ENCODE measurements at places on chromosomes 3 and 15.

GRCh38 chr3:105781871-105782270 lies 86.9 kb downstream of the CBLB start:
- no peak for DNase-seq

GRCh38 chr15:67840749-67841512 lies 1.1 kb upstream of the RNU6-1 start:
- no peak for DNase-seq

- DNase-seq = no peak
These were observed 284.2 kb upstream of the TPM1 start for GRCh38 chr15:62758126-62758951.

DNA sequence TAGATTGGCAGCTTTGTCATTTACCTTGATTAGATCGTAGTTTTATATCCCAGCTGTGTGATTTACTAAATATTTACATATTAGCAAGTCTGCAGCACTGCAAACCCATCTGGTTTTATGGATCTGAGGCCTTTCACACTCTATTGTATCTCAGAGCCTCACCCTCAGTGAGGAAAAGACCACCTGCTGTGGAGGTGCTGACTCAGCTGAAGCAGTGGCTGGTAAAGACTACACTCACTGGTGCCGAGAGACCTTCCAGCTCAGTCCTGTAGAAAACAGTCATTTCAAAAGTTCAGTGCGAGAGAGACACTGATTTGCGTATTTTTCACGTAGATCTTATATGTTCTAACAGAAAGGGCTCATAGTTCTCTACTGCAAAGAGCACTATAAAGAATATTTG lies 307.8 kb upstream of the TPM1 start:
- no peak for DNase-seq

DNA sequence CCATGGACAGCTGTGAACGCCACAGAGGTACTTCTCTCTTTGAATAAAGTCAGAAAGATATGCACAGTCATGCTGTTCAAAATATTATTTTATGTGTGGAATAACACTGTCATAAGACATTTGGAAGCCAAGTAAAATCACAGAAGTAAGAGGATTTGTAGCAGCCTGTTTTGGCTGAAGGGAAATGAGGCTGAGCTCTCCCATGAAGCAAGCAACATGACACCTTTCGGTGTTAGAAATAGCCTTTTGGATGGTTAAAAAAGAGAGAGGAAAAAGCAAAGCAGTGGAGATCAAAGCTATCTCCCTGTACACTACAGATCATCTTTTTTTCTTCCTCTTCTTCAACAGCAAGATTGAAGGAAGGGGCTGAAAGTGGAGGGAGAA lies 755.3 kb downstream of the ROBO1 start:
- DNase-seq = no peak

GRCh38 chr3:25027650-25028049 lies 400.4 kb upstream of the RARB start:
- DNase-seq = no peak

DNA sequence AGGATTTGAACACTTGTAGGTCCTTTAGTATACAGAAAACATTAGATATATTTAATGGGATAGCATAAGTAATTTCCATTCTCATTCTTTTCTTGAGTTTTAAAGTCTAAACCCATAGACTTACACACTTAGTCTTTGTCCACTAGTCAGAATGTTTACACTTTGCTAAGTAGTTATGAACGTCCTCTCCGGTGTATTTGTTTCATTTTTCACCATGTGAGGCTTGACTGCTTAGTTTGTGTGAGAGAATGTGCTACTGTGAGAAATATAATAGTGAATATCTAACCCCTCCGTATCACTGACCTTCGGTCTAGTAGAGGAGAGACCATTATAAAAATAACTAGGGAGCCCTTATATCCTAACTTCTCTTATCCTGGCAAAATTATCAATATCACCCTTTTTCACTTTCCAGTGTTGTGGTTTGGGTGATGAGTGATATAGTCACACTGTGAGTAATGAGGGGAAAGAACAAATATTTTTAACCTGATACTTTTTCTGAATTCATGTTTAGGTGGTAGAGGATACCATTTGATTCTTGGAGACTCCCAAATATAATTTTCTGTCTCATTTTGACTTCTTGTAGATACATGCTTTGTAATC lies 122.4 kb downstream of the UBE2E2 start:
- no peak for DNase-seq

- DNase-seq = no peak
These were observed 565 bp upstream of the ZNF621 start for GRCh38 chr3:40524222-40524567.

DNA sequence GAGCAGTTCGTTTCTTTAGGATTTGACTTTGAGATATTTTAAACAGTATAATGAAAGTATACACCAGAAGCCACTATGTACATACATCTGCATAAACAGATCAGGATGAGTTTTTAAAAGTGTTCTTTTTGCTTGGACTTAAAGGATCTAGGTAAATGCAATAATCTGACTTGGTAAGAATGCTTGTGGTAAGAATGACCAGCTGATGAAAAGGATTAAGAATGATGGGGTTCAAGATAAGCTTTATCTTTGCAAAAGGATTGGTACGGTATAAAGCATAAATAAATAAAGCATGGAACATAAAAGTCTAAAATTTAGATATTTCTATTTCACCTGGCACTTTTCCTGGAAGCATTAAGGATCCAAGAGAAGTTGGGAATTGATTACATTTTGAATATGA lies 9.8 kb upstream of the MME start:
- DNase-seq = no peak

DNA sequence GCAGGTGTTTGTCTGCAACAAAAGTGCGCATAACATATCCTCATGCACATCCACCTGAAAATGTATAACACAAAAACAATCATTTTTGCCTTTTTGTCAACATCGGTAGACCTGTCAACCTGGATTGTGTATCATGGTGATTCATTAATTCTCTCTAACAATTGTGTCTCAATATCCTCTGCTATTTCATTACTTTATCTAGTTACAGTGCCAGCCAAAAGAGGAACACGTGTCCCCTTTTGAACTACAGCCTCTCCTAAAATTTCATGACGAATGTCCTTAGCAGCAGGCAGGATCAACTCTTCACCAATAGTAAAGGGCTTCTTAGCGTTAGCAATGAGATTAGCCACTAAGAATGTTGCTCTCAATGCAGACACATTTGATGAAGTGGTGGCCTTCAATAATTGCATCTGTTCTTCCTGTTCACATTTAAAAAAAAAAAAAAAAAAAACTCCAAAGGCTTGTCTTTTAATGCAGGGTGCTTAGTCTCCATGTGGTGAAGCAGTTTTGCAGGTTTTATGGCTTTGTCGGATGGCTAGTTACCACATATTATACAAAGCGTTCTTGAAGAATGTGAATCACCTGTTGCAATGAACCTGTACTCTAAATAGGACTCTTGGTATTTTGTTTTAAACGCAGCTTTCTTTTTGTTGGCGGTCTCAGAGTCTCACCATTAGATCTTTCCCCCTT lies 45.7 kb upstream of the MCTP2 start:
- no peak for DNase-seq

DNA sequence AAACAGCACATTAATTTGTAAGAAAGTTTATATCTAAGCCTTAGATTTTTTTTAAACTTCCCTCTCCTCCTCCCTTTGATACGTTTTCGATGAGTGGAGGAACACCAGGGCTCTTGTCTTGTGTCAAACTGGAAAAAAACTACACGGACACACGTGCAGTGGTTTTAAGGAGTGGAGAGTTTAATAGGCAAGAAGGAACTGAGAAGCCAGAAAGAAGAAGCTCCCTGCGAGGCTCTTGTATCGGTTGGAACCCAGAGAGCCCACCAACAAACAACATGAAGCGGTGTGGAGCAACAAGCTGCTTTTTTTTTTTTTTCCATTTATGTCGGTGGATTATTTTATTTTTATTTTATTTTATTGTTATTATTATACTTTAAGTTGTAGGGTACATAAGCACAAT lies 18.6 kb downstream of the NDUFB4 start:
- no peak for DNase-seq

- peak; percentile 28 for DNase-seq
These were observed 23.2 kb downstream of the SPTBN5 start for GRCh38 chr15:41870689-41871081.

GRCh38 chr3:137772214-137772955 lies 8.3 kb downstream of the SOX14 start:
- DNase-seq = no peak

- DNase-seq = no peak
These were observed 380.7 kb downstream of the EPHB1 start for GRCh38 chr3:135175728-135176277.

- no peak for DNase-seq
These were observed 739 bp downstream of the SNRPN start for GRCh38 chr15:24955531-24955921.

DNA sequence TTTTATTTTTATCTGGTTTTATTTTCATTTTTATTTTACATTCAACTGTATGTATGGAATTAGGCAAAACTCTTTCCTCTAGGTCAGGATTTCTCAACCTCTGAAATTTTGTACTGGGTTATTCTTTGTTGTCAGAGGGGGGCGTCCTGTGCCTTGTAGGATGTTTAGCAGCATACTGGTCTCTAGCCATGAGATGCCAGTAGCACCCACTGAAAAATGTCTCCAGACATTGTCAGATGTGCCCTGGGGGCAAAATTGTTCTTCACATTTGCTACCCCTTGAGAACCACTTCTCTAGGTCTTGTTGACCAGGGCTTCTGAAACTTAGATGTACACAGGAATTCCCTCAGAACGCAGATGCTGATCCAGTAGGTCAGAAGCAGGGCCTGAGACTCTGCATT lies 5.4 kb downstream of the CHRNA5 start:
- no peak for DNase-seq

DNA sequence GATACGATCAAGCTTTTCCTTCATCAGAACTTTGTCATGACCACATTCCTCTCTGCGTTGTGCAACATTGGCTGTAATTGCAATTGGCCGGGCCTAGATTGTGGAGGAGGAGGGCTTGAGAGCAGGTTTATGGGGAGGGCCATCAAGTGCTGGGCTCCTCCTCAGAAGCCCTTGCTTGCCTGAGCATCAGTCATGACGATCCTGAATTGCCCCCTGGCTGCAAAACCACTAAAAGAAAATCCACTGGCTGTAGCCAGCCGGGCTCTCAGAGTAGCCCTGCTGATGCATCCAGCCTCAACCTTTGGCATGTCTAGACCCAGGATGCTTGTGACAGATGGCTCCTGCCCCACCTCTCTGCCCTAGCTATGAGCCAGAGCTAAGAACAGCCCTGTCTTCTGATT lies 13.4 kb upstream of the TRH start:
- DNase-seq = no peak

GRCh38 chr15:31150732-31151231 lies 49.3 kb upstream of the TRPM1 start:
- DNase-seq = no peak

DNA sequence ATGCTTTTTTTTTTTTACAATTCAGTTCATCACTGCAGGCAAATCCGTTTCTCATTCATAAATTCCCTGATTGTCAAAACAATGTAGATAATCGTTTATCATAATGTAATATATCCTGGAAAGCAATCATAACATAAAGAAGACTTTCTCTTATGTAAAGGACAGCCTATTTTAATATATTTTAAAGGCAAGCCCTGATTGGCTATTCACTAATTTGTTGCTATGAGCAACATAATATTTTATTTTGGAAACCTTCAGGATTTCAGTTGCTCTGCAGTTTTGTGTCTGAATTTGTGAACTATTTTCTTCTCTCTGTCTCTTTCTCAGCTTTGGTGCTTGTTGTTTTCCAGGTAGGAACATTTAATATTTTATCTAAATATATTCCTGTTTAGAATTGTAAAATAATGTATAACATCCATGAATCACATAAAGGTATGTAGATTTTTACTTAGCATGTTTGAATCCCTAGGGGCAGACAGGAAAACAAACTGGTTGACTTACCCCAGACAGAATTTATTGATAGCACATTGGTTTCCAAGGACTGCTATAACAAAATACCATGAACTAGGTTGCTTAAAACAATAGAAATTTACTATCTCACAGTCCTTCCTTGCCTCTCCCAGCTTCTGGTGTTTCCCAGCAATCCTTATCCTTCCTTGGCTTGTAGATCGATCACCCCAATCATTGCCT lies 253.5 kb downstream of the CDIN1 start:
- DNase-seq = no peak

DNA sequence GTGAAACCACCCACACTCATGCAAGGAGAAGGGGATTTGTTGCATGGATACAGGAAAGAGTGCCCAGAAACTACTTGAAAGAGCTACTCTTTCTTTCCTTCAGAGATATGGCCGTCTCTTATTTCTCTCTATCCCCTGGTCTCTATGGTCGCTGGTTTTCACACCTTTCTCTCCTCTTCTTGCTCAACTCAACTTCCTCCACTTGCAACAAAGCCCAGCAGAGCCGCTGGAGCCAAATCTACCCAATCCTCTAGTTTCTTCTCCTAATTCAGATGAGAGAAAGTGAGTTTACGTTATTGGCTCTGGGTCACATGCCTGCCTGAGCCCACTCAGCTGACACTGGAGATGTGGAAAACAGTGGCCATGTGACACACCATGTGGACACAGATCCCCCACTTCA lies 215.2 kb downstream of the OSBPL10 start:
- no peak for DNase-seq

DNA sequence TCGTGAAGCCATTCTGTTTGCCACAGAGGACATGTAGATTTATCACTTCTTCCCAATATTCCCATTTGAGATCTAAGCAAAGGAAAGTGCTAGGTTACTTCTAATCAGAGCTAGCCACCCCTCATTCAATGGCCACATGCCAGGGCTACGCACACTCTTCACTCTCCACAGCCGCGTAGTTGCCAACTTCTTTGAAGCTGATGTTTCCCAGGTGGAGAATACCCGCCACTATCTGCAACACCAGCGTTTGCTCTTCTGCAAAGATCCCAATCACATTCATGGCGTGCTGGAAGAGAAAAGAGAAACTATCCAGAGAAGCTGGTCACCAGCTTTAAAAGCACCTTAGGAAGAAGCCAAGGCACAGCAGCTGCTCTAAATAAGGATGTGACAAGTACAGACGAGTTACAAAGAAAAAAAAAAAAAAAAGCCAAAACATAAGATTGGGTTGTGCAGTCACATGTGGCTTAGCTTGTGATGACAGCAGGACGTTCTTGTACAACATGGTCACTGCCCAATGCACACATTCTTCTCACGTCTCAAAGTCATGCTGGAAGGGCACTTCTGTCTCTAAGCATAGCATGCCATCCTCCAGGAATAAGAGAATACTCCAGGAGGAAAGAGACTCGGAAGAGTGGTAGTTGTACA lies 16.4 kb downstream of the LDHAL6B start:
- no peak for DNase-seq

DNA sequence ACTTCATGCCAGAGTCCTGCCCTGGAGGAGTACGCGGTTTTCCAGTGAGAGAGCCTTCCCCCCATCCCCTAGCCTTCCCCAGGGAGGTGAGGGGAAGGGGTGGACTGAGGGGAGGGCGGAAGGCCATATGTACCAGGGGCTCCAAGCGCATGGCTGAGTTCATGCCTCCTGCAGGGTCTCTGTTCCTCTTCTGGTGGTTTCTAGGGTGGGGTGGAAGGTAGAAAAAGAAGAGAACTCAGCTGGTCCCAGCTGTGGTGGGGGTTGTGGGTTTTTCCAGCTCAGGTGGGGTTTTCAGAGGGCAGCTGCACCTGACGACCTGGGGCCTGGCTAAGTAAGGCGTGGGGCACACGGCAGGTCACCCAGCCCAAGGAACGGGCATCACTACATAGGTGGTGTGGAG lies 10.7 kb upstream of the IQSEC1 start:
- DNase-seq = no peak

GRCh38 chr15:61115241-61115640 lies 113.9 kb downstream of the RORA start:
- no peak for DNase-seq

GRCh38 chr3:161649900-161650484 lies 153.4 kb downstream of the OTOL1 start:
- no peak for DNase-seq

Data from stimulated activated CD8-positive, alpha-beta memory T cell treated with anti-CD3 and anti-CD28 coated beads, Interleukin-12 subunit alpha, Interleukin-12 subunit beta, amount 100 ng/mL, for 1 hour (primary cell).